Renal cortex interstitium (tissue), 15 donors: ENCODE measurements at places on chromosomes 5 and 9. TPM values are rescaled to one million over a fixed set of nuclear protein-coding genes. Genes with fewer than 3 reads are reported as not detected.

The SHC3 gene
- 3.4 TPM for polyA plus RNA-seq

DNA sequence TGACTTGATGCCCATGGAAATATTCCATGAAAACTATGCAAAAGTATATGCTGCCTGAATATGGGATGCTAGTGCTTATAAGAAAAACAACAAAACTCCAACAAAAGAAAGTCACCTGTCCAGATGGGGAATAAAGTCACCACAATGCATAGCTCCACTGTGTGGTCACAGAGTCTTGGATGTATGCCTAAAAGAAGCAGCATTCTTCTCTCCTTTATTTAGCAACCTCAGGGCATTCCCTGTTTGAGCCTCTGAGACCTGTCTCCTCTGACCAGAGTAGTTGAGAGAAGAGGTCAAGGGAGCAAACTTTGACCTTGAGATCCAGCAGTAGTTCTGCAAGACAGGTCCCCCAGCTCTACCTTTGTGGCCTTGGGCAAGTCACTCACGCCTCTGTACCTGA lies 287.5 kb downstream of the MED10 start:
- no peak for DNase-seq

- no peak for DNase-seq
Observed at GRCh38 chr5:149240354-149240998, 31.2 kb upstream of the AFAP1L1 start.

- no peak for DNase-seq
Observed at GRCh38 chr9:112180387-112180881, 5.3 kb upstream of the SUSD1 start.

GRCh38 chr5:116573702-116574366 lies 789 bp downstream of the SEMA6A start:
- DNase-seq = peak; percentile 41

DNA sequence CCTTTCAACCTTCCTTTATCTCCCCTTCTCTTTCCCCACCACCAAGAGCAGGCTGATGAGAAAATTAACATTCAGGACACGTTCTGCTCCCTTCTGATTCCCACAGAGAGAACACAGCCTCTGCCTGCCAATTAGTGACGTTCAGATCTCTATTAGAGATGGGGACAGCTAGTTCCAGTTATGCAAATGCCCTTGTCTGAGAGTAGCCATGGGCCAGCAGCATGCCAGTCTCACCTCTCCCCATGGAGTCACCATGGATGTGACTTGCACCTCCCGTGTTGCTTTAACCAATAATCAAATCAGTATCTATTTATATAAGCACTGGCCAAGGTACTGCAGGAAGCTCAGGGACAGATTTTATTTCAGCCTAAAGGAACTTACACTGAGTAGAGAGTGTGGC lies 61.3 kb downstream of the KCNIP1 start:
- no peak for DNase-seq

- no peak for DNase-seq
Observed at GRCh38 chr5:169153405-169153804, 147.5 kb downstream of the SLIT3 start.

- no peak for DNase-seq
Observed at GRCh38 chr5:7391215-7391614, 4.7 kb upstream of the ADCY2 start.

DNA sequence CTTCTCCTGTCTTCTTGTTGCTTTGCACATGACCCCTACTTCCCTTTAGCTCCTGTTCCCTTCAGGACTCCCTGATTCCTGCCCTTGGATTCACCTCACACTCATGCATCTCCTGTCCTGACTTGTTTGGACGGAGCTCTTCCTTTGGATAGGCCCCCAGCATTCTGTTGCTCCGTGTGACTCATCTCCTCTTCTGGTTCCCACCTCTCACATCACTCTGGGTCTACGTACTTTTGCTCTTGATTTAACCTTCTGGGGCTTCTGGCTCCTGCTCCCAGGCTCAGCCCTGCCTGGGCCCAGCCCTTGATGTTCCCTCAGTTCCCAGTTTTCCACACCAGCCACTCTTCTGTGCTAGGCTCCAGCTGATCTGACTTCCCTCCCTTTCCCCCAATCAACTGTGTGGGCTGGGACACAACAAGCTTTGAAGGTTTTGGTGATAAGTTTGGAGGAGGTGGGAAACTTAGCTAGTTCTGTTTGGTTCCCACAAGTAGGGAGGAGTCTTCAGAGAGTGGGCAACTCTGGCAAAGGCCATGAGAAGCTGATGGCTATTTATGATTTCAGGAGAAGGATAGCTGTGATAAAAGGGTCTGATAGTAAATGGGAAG lies 331.5 kb downstream of the ARHGEF28 start:
- no peak for DNase-seq

DNA sequence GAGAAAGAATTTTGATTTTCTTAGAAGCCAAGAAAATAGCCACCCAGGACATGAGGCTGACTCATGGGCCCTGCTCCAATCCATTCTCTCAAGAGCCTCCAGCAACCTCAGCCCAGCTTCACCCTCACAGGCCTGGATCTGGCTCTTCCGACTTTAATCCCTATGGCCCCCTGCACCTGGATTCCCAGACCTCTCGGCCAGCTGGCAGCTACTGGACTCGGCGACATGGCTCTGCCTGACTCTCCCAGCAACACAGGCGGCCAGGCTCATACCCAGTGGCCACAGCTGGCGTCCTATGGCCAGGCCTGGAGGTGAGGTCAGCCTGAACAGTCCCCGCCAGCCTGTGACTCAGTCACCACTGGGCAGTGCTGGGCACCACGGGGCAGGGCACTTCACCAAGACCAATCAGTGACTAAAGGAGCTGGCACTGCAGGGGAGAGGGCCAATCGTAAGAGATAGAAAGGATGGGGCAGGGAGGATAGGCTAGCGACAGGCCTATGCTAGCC lies 6.2 kb upstream of the PDLIM4 start:
- no peak for DNase-seq

DNA sequence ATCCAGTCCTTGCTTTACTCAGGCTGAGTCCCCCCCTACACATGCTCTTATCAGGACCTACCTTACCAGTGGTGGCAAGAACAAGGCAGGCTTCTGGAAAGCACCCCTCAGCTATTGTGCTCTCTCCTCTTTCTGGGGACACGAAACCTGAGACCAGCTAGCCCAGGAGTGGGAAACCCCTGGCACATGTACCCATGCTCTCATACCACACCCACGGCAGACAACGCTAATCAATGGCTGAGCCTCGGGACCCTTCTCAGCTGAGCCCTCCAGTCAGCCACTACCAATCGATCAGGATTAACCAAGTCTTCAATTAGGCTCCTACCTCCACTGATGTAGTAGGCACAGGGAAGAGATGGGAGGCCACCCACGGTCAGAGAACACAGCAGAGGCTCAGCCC lies 65.1 kb downstream of the VAV2 start:
- DNase-seq = no peak

The SAPCD2 gene
- polyA plus RNA-seq = 9.2 TPM

- no peak for DNase-seq
Observed at GRCh38 chr5:1950096-1950707, 67.5 kb upstream of the IRX4 start.

- no peak for DNase-seq
Observed at GRCh38 chr5:169717288-169717687, 80.2 kb downstream of the DOCK2 start.

- DNase-seq = no peak
Observed at GRCh38 chr5:180166176-180166575, 42.8 kb downstream of the RASGEF1C start.

DNA sequence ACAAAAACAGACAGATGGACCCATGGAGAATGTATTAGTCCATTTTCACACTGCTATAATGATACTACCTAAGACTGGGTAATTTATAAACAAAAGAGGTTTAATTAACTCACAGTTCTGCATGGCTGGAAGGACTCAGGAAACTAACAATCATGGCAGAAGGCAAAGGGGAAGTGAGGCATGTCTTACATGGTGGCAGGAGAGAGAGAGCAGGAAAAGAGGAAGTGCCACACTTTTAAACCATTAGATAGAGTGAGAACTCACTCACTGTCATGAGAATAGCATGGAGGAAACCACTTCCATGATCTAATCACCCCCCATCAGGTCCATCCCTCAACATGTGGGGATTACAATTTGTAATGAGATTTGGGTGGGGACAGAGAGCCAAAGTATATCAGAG lies 808.9 kb downstream of the CDH12 start:
- DNase-seq = no peak

The PCDHA9 gene
- 0.03 TPM for polyA plus RNA-seq

GRCh38 chr5:139426203-139426885 lies 13.0 kb downstream of the DNAJC18 start:
- DNase-seq = no peak

The ENHO gene
- polyA plus RNA-seq = 1.4 TPM

GRCh38 chr5:145858959-145859358 lies 13.9 kb downstream of the GRXCR2 start:
- DNase-seq = no peak

- no peak for DNase-seq
Observed at GRCh38 chr9:134944351-134944802, 26.7 kb upstream of the FCN1 start.

- no peak for DNase-seq
Observed at GRCh38 chr5:74261421-74261820, 379.1 kb downstream of the ENC1 start.

The KIAA0825 gene
- 4.6 TPM for polyA plus RNA-seq

- DNase-seq = no peak
Observed at GRCh38 chr5:91144491-91145332, 238.4 kb downstream of the ARRDC3 start.

DNA sequence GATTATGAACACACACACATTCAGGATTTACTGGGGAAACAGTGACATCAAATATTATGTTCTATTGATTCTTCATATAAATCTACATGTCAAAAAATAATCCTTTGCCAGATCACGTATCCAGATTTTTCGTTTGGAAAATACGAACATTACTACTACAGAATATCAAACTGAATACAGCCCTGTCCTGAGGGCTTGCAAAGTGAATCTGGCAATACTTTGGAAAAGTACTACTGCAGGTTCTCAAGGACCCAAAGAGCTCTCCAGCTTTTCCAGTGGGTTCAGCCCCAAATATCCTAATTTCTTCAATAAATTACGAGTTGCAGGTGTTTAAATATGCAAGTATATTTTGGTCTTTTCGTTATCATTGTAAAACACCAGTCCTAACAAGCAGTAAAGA lies 411 bp upstream of the NDUFS4 start:
- DNase-seq = no peak

- peak; percentile 57 for DNase-seq
Observed at GRCh38 chr9:105414947-105415661, 32.7 kb upstream of the FSD1L start.

The MTMR12 gene
- 32.5 TPM for polyA plus RNA-seq

The TLX3 gene
- not detected for polyA plus RNA-seq

The DMXL1 gene
- 62.8 TPM for polyA plus RNA-seq
